Hematopoietic multipotent progenitor cell treated with erythropoietin and hydrocortisone succinate and interleukin-3 and kit ligand, for 4 days (in vitro differentiated cells): ENCODE measurements at places on chromosomes 7 and 10.

GRCh38 chr7:80679921-80680907 lies 41.8 kb downstream of the CD36 start:
- peak; percentile 84 for DNase-seq

DNA sequence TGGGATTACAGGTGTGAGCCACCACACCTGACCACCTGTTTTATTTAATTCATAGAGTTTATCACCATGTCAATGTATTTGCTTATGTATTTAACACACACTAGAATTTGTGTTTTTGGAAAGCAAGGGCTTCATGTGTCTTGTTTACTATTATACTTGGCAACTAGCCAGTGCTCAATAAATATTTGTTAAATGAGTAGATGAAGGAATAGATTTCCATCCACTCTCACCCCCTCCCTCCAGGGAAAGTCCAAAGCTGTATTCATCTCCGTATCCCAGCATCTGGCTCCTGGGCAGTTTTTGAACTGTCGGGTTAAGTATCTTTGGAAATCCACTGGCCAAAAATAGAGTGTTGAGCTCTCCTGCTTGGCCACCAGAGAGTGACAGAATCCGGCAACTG lies 4.6 kb upstream of the RADIL start:
- DNase-seq: no peak

DNA sequence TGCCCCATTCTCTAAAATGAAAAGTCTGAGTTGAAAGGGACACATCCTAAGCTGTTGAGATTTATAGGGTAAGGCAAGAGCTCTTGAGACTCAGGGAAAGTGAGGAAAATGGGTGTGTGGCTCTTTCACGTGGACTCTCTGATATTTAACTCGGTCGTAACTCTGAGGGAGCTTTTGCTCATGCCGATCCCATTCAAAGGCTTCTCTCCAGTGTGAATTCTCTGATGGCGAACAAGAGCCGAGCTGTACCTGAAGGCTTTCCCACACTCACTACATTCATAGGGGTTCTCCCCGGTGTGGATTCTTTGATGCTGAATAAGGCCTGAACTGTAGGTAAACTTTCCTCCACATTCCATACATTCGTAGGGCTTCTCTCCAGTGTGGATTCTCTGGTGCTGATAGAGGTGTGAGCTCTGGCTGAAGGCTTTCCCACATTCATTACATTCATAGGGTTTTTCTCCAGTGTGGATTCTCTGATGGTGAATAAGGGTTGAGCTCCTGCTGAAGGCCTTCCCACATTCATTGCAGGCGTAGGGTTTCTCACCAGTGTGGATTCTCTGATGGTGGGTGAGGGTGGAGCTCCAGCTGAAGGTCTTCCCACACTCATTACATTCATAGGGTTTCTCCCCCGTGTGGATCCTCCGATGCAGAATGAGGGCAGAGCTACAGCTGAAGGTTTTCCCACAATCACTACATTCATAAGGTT lies 10.4 kb downstream of the ZNF3 start:
- DNase-seq: no peak

DNA sequence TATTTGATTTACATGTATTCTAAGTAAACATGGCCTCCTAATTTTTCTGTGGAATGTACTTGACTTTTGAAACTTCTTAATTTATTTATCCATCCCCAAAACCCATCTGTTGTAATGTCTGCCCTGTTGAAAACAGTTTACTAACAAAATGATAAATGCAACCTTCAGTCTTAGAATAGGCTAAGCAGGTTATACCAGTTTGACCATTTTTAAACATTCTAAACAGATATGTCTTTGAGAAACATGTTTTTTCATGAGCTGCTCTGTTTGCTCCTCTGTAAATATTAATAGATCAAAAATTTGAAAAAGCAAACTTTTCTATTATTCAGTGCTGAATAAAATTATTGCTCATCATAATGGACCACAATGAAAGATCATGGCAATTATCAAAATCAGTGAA lies 33.4 kb upstream of the NRBF2 start:
- DNase-seq: no peak

GRCh38 chr10:33673839-33674415 lies 339.5 kb upstream of the NRP1 start:
- DNase-seq: no peak

- DNase-seq: no peak
Observed at GRCh38 chr7:49771427-49772176, 1.8 kb upstream of the VWC2 start.

DNA sequence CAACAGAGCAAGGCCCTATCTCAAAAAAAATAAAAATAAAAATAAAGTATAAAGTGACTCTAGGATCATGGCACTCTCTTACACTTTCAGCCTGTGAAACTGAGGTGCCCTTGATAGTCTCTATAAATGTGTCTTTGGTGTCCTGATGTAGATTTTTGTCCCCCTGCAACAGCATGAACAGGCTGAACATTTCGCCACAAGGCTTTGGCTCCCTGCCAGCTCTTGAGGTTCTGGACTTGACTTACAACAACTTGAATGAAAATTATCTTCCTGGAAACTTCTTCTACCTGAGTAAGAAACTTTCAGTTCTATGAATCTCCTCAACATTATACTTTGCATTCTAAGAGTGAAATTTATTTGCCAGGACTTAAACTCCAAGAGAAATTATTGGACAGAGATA lies 48.1 kb upstream of the BMS1 start:
- peak; percentile 73 for DNase-seq

- no peak for DNase-seq
Observed at GRCh38 chr7:105196473-105196872, 182.5 kb downstream of the KMT2E start.

DNA sequence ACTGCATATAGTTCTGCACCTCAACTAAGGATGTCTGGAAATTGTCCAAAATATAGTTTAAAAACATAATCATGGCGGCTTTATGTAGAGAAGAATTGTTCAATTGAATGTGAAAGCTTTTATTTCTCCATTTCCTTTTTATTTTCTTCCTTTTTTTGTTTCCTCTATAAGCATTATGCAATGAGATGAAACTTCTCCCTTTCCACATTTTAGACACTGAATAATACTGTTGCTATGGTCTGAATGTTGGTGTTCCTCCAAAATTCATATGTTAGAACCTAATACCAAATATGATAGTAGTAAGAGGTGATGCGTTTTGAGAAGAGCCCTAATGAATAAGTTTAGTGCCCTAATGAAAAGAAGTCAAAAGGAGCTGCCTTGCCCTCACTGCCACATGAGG lies 175.0 kb downstream of the RNLS start:
- DNase-seq: peak; percentile 24

- no peak for DNase-seq
Observed at GRCh38 chr10:57628592-57629284, 639.0 kb downstream of the IPMK start.

DNA sequence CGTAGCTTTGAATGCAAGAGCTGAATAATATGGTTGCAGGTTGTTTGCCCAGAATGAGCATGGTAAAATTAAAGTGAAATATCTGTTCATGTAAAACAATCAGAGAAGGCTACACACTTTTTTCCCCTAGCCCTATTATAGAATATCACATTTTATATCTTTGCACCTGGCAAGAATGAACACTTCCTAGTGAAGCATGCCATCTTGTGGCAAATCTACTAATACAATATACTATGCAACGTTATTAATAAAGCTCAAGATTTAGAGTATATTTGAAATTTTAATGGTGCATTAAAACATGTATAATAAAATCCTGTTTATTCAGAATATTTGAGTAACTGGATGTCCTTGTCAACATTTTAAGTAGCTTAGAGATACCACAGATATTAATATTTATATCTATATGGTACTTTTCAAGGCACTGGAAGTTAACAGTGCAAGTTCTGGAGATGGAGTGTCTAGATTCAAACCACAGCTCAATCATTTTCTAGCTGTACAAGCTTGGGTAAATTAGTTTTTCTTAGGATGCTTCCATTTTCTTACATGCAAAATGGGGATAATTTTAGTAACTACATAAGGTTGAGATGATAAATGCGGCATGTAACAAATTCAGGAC lies 643.1 kb upstream of the SEMA3D start:
- peak; percentile 28 for DNase-seq

DNA sequence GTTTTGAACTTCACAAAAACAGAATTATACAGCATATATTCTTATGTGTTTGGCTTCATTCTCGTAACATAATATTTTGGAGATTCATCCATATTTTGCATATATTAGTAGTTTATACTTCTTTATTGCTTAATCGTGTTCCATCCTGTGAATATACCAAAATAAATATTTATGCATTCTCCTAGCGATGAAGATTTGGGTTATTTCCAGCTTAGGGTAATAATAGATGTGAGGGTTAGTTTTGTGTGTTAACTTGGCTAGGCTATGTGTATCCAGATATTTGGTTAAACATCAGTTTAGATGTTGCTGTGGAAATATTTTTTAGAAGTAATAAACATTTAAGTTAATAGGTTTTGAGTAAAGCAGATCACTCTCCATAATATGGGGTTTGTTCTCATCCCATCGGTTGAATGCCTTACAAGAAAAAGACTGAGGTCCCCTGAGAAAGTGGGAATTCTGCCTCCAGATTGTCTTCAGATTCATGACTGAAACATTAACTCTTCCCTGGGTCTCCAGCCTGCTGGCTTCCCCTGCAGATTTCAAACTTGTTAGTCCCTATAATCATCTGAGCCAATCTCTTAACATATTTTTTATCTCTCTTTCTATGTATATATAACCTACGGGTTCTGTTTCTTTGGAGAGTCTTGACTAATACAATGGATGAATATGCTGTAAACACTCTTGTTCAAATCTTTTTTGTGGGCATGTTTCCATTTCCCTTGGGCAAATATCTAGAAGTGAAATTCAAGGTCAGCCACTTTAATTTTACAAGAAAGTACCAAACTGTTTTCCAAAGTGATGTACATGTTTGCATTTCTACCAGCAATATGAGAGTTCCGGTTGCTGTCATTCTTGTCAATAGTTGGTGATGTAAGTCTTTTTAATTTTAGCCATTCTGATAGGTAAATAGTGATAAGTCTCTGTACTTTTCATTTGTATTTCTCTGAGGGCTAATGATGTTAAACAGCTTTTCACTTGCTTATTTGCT lies 48.7 kb downstream of the PDK4 start:
- DNase-seq: no peak
